ENCODE measurements at places on chromosomes 11 and 22. TPM values are rescaled to one million over a fixed set of nuclear protein-coding genes. Genes with fewer than 3 reads are reported as not detected.

GRCh38 chr22:38177926-38178604 is 3.6 kb downstream of the PLA2G6 start:
- DNase-seq = peak; percentile 95

DNA sequence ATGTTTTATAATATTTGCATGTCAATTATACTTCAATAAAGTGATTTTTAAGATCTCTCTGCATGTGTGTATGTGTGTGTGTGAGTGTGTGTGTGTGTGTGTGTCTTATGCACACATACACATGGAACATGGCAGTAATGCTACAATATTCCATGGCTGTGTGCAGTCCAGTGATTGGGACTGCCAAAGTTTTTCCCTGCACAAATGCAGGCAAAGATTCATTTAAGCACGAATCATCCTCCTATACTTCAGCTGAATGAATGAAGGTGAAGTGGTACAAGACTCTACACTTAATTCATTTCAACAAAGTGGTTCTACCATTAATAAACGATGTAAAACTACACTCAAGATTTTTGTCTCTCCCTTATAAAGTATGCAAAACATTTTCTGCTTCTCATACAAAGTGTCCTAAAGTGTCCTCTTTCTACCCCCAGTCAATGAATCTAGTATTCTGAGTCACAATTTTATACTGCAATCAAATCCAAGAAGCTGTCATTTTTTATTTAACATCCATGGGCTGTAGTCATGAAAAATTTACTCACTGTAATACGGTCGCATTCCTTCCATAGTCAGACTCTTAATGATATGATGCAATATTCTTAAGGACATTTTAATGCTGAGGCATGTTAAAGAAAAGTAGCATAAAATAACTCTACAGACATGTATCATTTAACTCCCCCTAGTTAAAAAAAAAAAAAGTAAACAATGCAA is 132.4 kb downstream of the TTC28 start:
- DNase-seq = no peak

- no peak for DNase-seq
Observed at GRCh38 chr11:13343067-13343466, 65.5 kb downstream of the BMAL1 start.

DNA sequence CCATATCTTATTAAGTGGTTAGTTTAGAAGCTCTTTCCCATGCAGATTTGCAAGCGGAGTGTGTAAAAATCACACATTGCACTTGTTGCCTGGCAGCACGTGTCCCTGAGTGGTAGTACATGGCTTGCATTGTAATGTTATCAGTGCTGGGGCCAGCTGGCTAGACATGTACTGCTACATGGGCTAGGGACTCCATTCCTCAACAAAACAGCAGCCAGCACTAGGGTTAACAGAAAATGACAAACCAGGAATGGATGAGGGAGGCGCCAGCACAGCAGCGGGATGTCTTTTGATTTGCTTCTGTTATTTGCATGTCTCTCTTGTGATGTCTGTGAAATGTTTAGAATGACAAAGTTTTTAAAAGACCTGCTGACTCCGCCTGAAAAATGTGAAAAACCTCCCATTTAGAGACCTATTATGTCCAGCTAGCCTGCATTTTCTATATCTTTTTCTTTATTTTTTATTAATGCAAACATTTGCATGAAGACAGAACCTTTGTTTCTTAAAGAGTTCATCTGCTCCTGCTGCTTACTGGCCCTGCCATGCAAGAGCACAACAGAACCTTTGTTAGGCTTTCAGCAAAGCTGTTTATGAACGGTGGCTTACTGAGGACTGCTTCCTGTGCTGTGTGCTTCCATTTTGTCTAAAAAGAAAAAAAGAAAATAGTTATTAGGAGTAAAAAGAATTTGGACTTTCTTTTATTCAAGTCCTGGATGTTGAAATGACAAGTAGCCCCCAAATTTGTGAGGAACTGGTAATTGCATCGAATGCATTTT is 40.7 kb downstream of the CSTPP1 start:
- no peak for DNase-seq

Gene DCHS1
- total RNA-seq = 1.5 TPM

Gene OR8D4
- not detected for total RNA-seq

Gene SCGB1D2
- not detected for total RNA-seq
